ENCODE measurements at places on chromosomes 4 and X.

DNA sequence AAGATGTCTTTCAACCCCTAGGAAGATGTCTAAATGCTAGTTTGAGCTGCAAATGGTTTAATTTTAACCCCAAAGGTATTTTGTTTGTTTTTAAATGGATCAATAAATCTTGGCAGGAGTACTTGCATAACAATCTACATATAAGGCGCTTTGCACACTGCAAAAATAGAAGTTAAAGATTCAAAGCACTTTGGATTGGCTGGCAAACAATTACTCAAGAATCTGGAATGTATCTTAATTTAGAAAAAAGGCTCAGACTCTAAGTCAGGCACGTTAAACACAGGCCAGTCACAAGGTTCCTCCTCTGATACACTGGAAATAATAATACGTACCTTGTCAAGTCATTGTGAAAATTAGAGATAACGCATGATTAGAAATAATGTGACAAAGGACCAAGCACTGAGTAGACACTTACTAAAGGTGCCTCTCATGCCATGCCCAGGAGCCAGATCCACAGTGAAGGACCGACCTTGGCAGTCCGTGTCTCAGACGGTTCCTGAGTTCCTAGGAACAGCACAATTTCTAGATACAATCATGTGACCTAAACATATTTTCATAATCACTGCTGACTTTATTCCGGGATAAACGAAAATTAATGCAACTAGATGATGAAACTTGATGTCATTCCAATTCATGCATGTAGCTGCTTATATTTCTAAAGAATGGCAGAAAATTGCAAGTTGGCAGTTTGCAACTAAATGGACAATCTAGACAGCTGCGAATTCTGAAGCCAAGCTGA lies 49.6 kb downstream of the PROM1 start:
- no peak for DNase-seq

GRCh38 chr4:158134222-158134621 lies 38.6 kb downstream of the GASK1B start:
- DNase-seq = no peak

GRCh38 chr4:7872264-7872771 lies 67.3 kb downstream of the AFAP1 start:
- no peak for DNase-seq

- DNase-seq = no peak
These were observed 37.2 kb downstream of the FRMD7 start for GRCh38 chrX:132090403-132091159.

DNA sequence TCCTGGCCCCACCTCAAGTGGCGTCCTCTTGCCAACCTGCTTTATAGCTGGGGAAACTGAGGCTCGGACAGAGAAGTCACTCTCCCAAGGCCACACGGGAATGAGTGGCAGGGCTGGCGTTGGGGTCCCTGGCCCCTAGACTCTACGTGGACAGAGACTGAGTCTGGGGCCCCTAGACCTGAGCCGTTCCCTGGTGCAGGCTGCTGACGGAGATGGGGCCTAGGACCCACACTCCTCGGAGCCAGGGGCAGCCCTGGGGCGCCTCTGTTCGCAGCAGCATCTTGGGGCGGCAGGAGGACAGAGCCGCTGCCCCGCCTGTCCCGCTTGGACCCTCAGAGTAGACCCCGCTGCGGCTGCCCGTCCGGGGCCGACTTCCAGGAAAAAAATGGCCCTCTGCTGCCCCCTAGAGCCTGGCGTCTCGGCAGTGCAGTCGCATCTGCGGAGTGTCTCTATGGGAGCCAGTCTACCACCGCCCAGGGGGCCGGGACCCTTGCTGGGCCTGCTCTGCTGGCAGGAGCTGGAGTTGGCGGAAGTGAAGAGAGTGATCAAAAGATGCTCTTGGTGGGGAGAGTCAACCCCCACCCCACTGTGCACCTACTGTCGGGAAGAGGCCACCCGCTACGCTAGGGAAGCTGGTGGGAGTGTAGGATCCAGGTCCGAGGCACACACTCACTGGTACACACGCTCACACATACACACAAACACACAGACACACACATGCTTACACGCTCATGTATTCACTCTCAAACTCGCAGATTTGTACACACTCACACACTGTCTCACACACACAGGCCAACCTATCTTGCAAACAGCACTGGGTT lies 220.1 kb downstream of the AFAP1 start:
- DNase-seq = peak; percentile 12
